ENCODE measurements at places on chromosomes 7 and 10.

DNA sequence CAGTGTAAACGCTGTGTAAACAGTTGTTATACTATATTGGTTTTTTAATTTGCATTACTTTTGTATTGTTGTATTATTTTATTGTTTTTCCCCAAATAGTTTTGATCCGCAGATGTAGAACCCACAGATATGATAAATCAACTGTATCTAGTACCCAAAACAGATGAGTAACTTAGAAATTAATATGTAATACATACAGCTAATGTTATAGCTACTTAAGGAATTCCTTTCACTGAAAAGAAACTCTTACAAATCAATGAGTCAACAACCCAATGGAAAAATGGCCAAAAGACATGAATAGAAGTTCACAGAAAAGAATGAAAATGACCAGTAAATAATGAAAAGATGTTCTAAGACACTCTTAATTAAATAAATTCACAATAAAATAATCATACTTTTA is 32.3 kb upstream of the ARL4A start:
- no peak for DNase-seq

DNA sequence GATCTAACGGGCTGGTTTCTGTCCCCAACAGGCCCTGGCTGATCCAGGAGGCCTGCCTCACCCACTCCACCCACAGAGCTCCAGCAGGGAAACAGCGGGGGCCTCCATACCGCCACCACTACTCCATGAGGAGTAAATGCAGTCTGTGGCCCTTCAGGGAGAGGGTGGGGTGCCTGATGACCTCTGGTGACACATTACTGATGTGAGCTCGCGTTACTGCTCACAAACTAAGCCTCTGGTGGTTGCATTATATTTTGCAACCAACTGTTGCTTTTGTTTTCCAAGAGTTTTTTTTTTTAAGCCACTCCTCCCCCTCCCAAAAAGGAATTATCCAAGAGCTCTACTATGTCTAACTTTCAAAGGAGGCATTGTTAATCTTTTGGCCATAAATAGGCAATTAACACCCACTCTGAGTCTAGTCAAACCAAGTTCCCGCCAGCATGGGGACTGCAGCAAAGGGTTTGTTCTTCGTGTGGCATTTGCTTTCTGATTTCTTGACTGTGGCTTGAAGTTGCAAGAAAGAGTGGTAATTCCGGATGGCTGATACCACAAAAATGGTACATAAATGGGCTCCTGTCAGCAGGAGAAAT is 72.6 kb downstream of the FAM53B start:
- no peak for DNase-seq

GRCh38 chr7:129401967-129402860 is 32.0 kb upstream of the STRIP2 start:
- no peak for DNase-seq

DNA sequence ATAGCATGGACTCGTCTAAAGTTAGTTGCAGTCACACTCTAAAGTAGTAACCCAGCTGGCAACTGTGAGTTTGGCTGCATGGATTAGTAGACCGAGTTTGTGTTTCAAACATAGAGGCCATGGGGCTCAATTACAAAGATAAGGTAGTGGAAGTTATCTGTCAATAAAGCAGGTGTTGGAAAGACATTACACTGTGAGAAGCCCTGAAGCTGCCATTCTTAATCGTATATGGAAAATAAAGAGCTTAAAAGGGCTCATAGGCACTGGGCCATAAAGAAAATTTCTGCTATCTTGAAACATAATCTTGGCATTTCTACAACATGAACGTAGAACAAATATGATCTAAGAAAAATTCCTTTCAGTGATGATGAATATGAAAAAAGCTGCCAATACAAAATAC is 837.7 kb downstream of the REEP3 start:
- DNase-seq = peak; percentile 3

GRCh38 chr7:82715344-82715743 is 271.8 kb upstream of the CACNA2D1 start:
- no peak for DNase-seq

- DNase-seq = no peak
Observed at GRCh38 chr7:54394834-54395233, 147.3 kb upstream of the VSTM2A start.

GRCh38 chr7:1052031-1052818 is 7.9 kb downstream of the GPR146 start:
- no peak for DNase-seq

DNA sequence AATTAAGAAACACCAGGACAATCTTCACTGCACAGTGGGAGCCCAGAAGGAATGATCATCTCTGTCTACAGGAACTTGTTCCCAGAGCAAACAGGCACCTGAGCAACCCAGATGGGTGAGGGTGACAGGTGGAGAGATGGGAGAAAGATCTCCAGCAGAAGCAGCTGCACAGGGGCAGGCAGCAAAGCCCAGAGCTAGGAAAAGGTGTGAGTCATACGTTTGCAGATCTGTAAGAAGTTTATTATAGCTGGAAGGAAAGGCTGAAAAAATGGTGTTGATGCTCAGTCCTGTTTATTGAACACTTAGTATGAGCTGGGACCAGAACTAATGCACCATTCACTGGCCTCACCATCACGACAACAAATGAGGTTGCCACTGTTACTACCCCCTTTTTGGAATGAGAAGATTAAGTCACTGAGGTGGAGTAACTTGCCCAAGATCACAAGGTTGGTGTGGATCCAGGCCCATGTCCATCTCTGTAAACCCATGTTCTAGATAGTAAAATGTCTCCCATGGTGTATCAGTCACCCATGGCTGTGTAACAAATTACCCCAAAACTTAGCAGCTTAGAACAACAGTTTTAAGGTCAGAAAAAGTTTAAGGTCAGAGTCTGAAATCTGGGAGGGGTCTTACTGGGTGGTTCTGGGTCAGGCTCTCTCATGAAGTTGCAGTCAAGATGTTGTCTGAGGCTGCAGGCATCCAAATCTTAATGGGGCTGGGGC is 506.9 kb downstream of the RPS24 start:
- DNase-seq = no peak
